ENCODE measurements at places on chromosomes 4 and X.
A peak's percentile ranks its signal among the peaks of the same experiment; 100 is the strongest.

- peak; percentile 29 for DNase-seq
Measured at GRCh38 chrX:111041018-111041462, 55.0 kb upstream of the PAK3 start.

DNA sequence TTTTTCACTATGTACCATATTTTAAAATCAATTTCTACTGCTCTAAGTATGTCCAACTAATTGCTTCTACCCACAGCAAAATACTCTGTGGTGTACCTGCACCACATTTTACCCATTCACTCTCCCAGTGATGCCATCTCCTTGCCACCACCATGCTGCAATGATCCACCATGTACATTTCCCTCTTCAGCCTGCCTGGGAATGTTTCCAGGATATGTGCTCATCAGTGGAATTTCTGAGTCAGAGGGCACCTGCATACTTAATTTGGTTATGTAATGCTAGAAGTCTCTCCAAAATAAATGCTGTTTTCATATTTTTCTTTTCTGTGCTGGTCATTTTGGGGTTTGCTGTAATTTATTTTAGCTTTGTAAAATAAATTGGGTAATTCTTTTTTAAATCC, 33.2 kb upstream of the OCIAD2 start:
- no peak for DNase-seq

GRCh38 chr4:142497606-142498005, 348.5 kb downstream of the INPP4B start:
- no peak for DNase-seq

- no peak for DNase-seq
Measured at GRCh38 chrX:37800717-37801116, 20.9 kb downstream of the CYBB start.

- peak; percentile 34 for DNase-seq
Measured at GRCh38 chr4:83108101-83108861, 6.2 kb downstream of the PLAC8 start.

DNA sequence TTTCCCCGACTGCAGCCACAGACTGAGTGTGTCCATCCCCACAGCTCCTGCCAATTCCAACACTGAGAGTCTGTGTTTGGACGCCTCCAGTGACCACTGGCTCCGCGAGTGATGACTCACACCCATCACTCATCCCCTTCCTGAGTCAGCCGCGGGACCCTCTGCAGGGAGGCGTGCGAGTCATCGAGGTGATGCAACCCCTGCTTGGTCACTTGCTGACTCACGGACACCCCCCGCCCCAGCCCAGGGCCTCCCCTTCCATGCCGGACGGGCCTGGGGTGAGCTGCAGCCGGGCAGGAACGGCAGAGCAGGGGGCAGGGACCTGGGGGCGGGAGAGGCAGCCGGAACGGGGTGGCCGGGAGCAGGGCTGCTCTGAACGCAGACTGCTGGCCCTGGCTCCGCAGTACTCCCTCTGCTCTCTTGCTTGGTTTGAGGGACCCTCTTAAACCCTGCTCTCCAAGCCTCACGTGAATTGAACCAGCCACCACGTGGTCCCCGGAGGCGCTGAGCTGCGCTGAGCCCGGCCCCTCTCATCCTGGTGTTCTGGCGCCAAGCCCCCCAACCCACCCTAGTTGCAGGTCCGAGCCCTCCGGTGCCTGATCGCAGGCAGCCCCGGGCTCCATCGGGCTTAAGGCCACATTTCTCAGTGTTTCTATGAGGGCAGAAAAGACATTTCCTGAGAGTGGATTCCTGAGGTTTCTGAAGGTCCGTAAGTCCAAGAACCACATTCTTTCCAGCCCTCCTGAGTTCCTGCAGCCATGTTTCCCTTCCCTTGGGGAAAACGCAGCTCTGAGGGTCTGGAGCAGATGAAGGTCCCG, 32.4 kb downstream of the FGFRL1 start:
- DNase-seq = no peak
